ENCODE measurements at places on chromosomes 12 and 14. TPM values are rescaled to one million over a fixed set of nuclear protein-coding genes. Genes with fewer than 3 reads are reported as not detected.

The CLEC4A gene
- polyA plus RNA-seq = 0.24 TPM

The NUBPL gene
- polyA plus RNA-seq = 3.6 TPM

The KSR2 gene
- 0.20 TPM for polyA plus RNA-seq

The CFAP54 gene
- 0.27 TPM for polyA plus RNA-seq

The CAND1 gene
- 16.2 TPM for polyA plus RNA-seq

Measured in adrenal gland (tissue), 19 donors.